ENCODE measurements at places on chromosomes 6 and 20.
A peak's percentile ranks its signal among the peaks of the same experiment; 100 is the strongest.

- no peak for DNase-seq
Observed at GRCh38 chr20:43040427-43040826, 149.3 kb downstream of the PTPRT start.

DNA sequence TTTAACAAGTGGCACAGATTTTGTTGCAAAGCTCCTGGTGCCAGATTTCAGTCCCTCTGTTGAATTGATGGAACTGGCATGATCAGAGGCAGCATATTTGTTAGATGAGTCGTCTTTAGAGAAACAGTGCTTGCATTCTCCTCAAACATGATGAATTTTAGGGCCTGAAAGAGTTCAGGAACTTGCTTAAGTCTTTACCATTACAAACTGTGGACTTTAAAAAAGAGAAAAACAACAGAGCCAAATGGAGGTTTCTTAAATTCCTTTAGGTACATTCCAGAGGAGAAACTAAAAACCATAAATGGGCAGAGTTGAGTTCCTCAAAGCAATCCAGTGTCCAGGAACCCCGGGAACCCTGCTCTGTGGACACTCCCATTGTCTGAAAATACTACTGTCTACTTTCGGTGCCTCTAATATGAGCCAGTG lies 2.5 kb downstream of the GTF2H5 start:
- DNase-seq = no peak

- DNase-seq = peak; percentile 67
Observed at GRCh38 chr20:37522260-37523011, 1.4 kb downstream of the NNAT start.

DNA sequence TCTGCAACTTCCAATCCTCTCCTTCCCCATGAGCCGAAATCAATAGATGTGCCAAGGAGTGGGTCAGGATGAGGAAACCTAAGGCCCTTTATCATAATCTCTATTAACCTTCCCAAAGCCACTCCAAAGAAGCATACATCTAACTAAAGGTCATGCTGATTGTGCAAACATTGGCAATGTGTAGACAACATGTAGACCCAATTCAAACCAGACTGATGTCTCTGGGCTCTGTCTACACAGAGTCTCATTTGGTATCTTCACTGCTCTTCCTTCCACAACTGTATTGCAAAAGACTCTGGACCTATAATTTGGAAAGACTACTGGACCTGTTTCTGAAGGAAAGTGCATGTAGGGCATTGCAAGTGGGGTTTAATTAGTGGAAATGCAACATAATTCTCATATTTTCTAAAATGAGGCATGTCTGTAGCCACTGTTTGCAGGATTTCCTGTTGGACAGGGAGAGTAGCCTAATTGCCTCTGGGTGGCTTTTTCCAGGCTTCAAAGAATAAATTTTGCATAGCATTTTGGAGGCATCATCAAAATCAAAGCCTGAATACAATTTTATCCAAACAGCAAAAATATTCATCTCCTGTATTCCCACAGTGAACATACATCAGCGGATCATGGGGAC lies 35.0 kb upstream of the MLIP start:
- DNase-seq = no peak

- no peak for DNase-seq
Observed at GRCh38 chr6:56789342-56789741, 146.7 kb upstream of the DST start.

DNA sequence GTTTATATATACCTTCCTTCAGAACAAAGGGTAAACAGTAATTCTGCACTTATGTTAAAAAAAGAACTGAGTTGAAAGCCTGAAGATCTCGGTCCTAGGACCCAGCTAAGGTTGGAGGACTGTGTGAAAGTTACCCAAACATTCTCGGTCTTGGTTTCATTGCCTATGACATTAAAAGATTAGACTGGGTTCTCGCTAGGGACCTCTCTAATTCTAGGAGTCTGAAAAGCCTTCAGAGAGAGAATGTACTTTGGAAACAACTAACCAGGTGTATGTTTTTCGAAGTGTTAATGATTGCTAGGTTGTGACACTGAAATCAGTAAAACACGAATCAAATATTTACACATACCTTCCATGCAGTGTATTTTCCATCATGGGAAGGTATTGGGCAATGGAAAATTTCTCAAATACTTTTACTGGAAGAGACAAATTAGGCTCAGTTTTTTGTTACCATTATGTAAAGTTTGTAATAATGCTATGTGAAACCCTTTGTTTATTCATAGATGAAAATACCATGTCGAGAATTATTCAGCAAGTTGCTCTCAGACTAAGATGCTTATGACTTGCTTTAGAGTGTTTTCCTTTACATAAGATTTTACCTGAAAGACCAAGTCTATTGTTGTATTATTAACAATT lies 113.7 kb upstream of the LOC128125822 start:
- DNase-seq = peak; percentile 35

DNA sequence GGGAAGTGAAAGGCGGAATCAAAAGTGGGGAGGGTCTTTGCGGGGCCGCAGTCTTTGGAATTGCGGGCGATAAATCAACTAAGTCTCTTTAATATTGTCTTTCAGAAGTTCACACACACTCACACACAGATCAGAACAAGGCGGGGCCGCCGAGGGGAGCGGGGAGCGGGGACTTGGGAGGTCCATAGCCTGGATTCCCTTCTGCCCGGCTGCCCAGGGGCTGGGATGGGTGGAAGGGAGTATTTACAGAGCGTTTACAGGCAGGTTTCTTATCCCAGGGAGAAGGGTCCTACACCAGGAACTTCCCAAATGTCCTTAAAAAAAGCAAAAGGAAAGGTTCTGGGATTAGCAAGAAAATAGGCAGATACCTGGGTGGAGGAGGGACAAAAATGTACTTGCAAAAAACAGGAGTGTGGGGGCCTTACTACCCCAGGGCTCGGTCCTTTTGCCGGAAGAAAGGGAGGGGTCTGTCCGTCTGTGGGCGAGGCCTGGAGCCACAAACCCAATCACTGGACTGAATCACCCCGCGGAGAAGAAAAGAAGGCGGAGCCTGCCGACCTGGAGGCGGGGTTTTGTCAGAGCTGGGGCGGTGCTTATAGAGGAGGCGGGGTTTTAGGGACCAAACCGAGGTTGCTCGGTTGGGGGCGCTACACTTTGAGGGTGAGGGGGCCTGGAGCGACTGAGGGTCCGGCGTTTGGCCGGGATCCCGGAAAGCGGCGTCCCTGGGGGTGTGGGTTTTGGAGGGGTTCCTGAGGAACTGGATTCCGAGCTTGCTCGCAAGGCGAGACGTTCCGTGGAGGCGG lies 3.2 kb downstream of the PRRT1 start:
- peak; percentile 86 for DNase-seq

GRCh38 chr6:44722736-44723135 lies 335.2 kb downstream of the CDC5L start:
- DNase-seq = no peak

Measured in small intestine (tissue), 16 donors.